ENCODE measurements at places on chromosomes 11 and 22.

- no peak for DNase-seq
Observed at GRCh38 chr22:20652130-20652529, 121.8 kb upstream of the SERPIND1 start.

- no peak for DNase-seq
Observed at GRCh38 chr22:46114518-46115387, 35.6 kb upstream of the PPARA start.

GRCh38 chr11:65559951-65560537, 1.9 kb upstream of the LTBP3 start:
- no peak for DNase-seq

DNA sequence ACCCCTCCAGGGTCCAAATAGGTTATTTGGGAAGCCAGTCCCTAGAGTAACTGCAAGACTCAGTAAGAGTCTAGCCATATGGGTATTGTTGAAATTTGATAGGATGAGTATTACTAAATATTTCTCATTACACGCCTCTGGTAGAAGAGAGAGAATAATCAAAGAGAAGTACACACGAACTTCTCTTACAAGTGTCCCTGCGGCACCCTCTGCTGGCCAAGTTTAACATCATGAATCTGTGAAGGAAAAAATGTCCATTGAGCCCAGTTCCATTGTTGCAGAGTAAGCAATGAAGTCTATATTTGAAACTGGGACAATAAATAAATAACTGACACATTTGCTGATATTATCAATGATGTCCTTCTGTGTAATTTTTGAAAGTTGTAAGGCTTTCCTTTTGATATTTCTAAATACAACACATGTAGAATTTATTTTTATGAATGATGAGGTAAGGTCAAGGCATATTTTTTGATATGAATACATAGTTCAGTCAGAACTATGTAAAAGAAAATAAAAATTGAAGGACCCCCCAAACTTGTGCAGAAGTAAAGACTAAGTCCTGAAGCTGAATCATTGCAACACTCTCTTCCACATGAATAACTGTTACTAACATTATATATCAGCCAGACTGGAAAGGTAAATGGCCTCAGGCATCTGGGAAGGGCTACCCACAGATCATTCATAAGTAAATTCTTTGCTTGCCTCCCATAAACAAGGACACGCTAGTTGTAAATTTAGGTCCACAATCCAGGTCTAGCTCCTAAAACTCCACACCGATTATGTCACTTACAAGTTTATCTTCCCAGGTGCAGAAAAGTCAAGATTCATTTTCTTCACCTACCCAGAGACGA, 10.0 kb downstream of the OR51L1 start:
- no peak for DNase-seq

GRCh38 chr11:75475767-75476650, 43.0 kb upstream of the KLHL35 start:
- DNase-seq, result no peak

All from stimulated activated CD8-positive, alpha-beta memory T cell treated with anti-CD3 and anti-CD28 coated beads, Interleukin-7, amount 100 ng/mL, for 4 hours (primary cell).